Stimulated activated CD4-positive, alpha-beta T cell treated with anti-CD3 and anti-CD28 coated beads, TNF-alpha, amount 100 ng/mL, for 48 hours (primary cell): ENCODE measurements at places on chromosomes 6 and 20.

DNA sequence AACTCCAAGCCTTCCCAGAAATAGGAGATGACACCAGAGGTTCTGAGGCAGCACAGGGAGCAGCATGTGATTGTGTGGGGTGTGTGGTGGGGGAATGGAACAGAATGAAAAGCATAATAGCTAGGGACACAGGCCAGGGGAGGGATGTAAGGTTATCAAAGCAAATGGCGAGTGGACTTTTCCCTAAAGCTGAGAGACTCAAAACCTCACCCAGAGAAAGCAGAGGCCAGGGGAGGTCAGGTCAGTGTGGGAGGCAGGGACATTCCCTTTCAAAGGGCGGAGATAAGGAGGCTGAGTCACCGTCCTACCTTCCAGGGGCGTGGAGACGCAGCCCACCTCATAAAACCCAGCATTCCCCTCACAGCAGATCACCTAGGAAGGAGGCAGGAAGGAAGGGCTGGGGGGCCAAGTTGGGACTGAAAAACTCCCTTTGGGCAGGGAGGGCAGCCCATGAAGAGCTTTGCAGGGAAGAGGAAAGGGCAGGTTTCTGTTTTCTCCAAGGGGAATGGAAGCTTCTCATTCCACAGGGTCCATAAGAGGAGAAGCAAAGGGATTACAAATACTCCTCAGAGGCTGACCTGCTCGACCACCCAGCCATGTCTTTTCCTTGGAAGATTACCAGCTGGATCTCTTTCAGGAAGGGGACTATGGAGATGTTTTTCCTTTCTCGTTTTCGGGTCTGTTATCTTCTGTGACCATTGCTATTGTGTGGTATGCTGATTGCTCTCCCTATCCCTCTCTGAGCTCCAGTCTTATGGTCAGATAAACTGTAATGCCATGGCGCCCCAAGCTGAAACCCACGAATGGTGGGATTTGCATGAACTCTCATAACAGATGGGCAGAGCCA, 9.6 kb upstream of the LY6G5C start:
- no peak for DNase-seq

- DNase-seq: no peak
Measured at GRCh38 chr6:30887901-30888815, 3.8 kb downstream of the DDR1 start.

GRCh38 chr6:45812922-45813321, 202.7 kb downstream of the CLIC5 start:
- no peak for DNase-seq

- DNase-seq: no peak
Measured at GRCh38 chr6:53630533-53631226, 34.9 kb downstream of the KLHL31 start.

DNA sequence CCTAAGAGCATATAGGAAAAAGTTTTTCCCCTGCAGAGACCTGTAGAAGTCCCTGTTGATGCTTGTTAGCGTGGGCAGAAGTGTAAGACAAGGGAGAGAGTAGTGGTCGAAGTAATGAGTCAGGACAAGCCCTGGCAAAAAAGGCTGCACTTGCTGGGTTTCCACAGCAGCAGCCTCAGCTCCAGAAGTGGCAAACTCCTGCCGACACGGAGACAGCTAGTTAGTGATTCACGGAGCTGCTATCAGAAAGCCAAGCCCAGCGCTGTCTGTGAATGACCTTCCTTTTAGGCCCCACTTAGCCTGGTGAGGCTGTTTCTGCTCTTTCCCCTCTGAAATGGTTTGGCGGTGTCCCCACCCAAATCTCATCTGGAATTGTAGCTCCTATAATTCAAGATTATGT, 109.1 kb downstream of the FAM50B start:
- no peak for DNase-seq

DNA sequence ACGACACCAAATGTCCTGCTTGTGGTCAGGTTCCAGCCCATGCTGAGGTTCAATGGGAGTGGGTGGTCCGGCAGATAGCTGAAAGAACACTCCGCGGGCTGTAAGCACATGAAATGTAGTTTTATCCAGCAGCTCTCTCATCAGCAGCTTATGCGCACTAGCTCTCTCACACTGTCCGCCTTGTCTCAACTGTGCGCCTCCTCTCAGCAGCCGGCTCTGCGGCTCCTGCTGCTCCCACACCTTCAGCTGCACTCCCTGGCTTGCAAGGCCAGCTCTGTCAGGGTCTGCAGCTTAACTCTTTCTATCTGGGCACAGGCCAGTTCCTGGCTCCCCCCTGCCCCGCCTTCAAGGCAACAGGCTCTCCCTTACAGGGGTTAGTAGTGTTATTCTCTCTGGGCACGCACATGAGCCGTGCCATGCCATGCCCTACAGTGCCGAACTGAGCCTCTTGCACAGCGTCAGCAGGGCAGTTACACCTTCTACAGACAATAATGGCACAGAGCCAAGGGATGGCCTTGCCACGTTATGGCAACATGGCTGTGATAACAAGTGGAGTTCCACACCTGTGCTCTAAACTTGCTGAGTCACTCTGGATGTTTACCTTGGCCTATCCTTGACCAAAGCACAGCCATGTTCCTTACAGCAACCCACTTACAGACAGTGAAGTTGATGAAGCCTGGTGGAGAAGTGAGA, 84.0 kb upstream of the LRFN2 start:
- no peak for DNase-seq

- DNase-seq: no peak
Measured at GRCh38 chr6:44631968-44632367, 244.5 kb downstream of the CDC5L start.

DNA sequence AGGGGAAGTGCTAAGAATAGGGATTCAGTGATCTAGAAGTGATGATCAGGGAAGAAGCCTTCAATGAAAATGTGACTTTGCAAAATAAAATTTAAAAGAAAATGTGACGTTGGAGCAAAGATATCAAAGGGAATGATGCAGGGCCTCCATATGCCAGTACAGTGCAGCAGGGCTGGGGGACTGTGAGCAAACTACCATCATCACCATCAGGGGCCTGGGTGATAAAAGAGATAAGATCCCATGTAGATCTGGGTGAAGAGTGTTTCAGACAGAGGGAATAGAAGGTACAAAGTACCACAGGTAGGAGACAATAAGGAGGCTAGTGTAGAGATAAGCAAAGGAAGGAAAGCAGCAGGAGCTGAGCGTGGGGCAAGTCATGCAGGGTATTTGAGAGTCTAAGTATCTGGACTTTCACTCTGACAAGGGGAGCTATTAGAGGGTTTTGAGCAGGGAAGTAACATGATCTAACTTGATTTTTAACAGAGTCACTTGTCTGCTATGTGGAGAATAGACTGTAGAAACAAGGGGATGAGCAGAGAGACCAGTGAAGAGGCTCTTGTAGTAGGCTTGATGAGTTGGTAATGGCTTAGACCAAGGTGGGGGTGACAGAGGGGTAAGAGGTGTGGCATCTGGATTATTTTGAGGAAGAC, 295.6 kb downstream of the ZFAND3 start:
- DNase-seq: no peak

DNA sequence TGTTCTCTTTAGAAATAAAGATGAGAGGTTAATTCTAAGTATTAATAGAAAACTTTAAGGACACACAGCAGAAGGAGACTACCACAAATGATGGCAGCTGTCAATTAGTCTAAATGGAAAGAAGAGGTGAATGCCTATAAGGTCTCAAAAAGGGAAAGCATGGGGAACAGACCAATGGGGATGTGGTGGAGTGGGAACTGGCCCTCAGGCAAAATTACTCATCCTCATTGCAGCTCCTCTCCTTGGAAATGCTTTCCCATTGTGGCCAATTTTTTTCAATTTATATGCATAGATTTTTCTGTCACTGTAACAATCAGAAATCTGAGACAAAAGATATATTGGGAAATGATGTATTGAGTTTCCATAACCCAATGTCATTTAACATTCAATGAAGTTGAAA, 222.9 kb upstream of the DEFB112 start:
- DNase-seq: no peak

DNA sequence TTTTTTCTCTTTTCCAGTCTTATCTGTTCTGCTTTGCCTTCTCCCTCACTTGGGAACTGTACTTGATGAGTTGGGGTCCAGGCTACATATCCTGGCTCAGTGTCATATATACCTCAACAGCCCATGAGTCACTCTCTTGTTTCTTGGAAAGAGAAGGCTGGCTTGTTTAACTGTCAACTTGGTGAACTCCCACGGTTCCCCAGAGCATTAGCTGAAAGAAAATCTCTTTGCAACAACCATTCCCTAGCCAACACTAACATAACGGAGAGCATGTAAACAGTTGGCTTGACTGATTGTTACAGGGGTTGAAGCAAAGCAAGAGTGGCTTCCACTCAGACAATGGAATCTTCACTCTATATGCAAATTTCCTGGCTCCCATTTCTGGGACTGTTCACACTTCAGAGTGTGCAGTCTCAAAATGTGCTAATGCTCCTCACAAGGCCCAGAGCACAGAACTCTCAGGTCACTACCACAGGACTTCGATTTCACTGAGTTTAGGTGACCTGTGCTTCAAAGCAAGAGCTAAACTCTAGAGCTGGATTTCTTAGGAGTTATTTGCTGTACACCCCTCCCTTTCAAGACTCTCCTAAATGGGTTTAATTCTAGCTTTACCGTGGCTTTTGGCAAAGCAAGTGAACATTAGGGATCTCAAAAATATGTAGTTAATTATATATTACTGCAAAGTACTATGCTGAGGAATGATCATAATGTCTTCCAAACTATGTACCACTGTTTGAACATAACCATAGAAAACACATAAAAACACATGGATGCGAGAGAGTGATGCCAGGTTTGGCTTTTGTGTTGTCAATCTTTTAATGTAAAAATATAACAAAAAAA, 609.8 kb downstream of the RFPL4B start:
- DNase-seq: no peak

DNA sequence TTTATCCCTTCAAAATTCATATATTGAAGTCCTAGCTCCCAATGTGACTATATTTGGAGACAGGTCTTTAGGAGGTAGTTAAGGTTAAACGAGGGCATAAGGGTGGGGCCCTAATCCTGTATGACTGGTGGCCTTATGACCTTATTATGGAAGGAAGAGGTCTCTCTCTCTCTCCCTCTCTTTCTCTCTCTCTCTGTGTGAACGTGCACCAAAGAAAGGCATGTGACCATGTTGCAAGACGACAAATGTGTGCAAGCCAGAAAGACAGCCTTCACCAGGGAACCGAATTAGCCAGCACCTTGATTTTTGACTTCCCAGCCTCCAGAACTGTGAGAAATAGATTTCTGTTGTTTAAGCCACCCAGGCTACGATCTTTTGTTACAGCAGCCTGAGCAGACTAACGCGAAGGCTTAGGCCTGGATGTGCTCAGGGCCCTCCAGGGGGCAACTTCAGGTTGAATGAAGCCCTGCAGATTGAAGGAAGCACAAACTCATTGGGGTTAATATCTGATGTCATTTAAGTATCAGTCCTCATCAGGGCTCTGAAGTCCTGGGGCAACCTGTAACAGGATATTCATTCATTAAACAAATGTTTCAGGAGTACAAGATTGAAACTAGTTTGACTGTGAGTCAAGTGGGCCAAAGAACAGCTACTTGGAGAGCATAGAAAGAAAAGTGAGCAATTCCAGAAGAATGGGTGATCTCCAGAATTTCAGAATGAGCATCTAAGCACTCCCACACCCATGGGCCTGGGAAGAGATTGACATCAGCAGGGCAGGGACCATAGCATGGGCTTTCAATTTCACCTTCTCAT, 157.4 kb upstream of the TNFAIP3 start:
- DNase-seq: no peak

- no peak for DNase-seq
Measured at GRCh38 chr6:56963793-56964192, 8.9 kb downstream of the BEND6 start.

GRCh38 chr6:169452117-169452868, 198.6 kb upstream of the THBS2 start:
- DNase-seq: no peak

GRCh38 chr6:53044071-53044470, 21.1 kb upstream of the FBXO9 start:
- no peak for DNase-seq

GRCh38 chr6:139982195-139982594, 607.7 kb upstream of the CITED2 start:
- no peak for DNase-seq
